ENCODE measurements at places on chromosomes 12 and 14.

DNA sequence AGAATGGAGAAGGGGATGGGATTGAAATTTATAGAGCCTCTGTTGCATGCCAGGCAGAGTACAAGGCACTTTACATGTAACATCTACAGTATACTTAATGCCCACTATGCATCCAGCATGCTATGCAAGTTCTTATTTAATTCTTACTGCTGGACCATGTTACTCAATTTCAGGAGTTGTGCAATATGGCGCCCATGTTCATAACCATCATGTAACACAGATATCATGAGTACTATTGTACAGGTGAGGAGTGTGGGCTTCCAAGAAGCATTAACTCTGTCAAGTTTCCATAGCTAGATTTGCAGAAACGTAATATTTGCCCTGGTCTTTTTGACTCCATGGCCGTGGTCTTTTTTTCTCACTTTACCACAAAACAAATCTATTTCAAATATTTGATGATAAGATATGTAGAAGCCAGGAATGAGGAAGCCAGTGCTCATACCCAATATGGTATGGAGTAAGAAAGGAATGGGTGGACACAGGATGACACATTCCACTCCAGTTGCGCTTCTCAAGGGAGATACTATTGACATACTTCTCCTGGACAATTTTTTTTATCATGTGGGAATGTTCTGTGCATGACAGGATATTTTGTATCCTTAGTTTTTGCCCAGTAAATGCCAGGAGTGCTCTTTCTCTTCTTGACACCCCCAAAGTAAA is 191.8 kb downstream of the C12orf75 start:
- DNase-seq, result no peak

- peak; percentile 58 for DNase-seq
Measured at GRCh38 chr12:108214486-108214885, 85.4 kb downstream of the WSCD2 start.

DNA sequence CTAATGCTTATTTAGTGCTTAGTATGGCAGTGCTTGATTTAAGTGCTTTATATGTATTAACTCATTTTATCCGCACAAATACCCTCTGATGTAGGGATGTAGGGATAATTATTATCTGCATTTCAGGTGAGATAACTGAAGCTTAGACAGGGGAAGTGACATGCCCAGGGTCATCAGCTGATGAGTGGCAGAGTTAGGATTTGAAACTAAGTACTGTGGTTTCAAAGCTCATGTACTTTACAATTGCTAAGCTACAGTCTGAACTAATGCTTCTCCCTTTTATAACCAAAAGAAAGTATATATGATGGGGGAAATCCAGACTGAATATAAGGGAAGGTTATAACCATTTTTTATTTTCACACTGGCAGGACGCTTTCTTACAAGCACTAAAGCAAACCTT is 229.6 kb upstream of the NAV3 start:
- DNase-seq, result no peak

- DNase-seq, result no peak
Measured at GRCh38 chr14:100620255-100621100, 33.3 kb upstream of the BEGAIN start.

GRCh38 chr14:23228812-23229211 is 8.9 kb upstream of the RNF212B start:
- DNase-seq, result no peak
